AG04450 (cell line): ENCODE measurements at places on chromosomes 11 and 22.

DNA sequence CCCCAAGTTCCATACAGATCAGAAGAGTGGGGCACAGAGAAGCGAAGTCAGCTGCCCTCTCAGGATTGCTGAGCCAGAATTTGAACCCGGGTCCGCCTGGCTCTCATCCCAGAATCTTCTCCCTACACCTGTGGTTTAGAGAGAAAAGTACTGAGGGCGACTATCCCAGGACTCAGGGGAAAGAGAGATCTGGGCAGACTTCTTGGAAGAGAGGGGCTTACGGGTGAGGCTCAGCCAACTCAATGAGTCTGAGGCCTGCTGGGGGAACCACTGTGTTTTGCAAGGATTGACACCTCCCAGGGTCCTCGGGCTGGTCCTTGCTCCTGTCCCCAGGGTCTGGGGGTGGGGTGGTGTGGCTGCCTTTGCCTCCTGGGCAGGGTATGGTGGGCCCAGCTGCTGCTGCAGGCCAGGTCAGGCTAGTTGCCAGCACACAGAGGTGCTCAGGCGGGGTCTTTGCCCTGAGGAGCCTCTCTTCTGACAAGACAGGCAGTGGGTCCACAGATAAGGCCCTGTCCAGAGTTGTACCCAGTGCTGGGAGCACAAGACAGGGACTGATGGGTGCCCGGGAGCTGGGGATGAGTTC lies 1.2 kb downstream of the CAPN5 start:
- DNase-seq = no peak

DNA sequence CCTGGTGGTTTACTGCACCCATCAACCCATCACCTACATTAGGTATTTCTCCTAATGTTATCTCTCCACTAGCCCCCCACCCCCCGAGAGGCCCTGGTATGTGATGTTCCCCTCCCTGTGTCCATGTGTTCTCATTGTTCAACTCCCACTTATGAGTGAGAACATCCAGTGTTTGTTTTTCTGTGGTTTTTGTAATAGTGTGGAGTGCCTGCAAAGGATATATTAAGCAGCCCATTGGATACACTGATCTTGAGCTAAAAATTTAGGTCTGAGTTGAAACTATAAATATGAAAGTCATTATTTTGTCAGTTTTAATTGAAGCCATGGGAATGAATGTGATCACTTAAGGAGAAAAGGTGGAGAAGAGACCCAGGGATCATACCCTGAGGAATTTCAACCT lies 23.0 kb downstream of the MRPL48 start:
- DNase-seq = no peak

DNA sequence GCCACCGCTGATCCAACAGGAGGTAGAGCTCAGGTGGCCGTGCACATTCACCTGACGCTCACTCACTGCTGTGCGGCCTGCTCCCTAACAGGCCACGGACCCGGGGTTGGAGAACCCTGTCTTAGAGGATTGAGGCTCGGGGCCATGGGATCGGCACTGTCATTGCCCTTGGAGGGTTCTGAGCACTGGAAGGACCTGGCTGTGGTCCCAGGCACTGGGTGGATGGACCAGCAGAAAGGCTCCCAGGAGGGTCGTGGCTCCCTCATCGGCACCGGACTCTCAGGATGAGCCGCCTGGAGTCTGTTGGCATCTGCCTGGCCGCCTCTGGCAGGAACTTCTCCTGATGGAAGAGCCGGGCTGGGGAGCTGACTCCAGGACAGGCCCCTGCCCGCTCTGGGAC lies 6.5 kb downstream of the KCNQ1 start:
- no peak for DNase-seq

DNA sequence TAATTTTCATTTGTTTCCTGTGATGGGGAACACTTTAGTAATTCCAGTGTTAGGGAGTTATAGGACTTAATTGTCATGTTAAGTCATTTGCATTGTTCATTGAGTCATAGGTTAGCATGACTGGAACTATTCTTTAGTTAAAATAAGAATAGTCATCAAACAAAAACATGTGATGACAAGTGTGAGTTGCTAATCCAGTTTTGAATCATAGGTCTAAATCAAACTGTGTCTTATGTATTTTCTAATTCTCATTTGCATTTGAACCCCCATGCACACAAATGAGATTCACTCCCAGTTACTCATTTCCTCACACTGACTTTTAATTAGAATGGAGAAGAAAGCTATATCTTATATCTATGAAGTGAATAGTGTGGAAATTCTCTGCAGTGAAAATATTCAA lies 405.6 kb downstream of the LRRC4C start:
- no peak for DNase-seq

- no peak for DNase-seq
Observed at GRCh38 chr11:16924826-16925560, 89.2 kb downstream of the PLEKHA7 start.
